Tibial nerve (tissue), 4 donors: ENCODE measurements at places on chromosomes 12 and 14. TPM values are rescaled to one million over a fixed set of nuclear protein-coding genes. Genes with fewer than 3 reads are reported as not detected.

DNA sequence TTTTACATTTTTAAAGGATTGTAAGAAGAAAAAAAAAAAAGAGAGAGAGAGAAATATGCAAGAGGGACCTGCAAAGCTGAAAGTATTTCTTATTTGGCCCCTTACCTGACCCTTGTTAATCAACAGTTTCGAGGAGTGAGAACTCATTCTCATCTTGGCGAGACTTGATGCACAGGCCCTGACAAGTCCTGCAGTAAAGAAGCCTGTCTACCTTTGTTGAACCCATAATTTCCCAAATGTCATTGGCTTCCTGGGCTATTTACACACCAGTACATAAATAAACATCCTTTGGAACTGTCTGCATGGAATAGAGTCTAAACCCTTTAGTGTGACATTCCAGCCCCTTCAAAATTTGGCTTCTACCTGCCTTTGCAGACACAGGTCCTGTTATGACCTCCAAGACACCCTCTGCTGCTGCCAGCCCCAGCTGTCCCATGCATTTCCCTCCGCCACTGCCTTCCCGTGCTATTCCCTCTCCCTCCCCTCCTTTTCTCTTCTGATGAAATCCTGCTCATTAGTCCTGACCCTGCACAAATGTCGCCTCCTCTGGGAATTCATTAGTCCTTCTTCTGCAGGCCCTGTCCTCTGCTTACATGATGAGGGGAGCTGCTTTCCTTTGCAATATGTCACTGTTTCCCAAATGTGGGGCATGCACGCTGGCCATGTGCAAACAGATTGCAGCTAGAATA lies 35.1 kb downstream of the MYL2 start:
- H3K27me3 ChIP-seq: no peaks in the 10 kb centered on the region
- no peaks in the 10 kb centered on the region for H3K4me1 ChIP-seq
- H3K36me3 ChIP-seq: no peaks in the 10 kb centered on the region
- no peak overlapping the region for H3K4me3 ChIP-seq
- no peak overlapping the region for H3K27ac ChIP-seq
- DNase-seq: no peak

The PROX2 gene
- total RNA-seq: not detected

The RAB5B gene
- total RNA-seq: 88.7 TPM

The HSPA2 gene
- total RNA-seq: 102 TPM

DNA sequence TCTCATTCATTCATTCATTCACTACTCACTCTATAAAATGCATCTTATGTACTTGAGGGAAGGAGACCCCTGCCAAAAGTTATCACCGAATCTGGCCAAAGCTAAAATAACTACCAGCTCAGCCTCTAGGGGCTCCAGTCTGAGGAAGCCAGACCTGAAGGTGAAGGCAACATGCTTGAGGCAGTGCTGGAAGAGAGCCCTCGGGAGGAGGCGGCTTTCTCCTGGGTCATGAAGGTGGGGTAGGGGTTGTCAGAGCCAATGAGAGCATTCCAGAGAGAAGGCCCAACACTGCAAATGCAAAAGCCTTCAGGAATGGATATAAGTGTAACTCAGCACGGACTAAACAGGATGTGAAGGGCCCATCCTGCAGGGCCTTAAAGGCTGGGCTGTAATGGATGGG lies 62.4 kb downstream of the GSC start:
- H3K27ac ChIP-seq: no peak overlapping the region
- H3K36me3 ChIP-seq: no peaks in the 10 kb centered on the region
- H3K27me3 ChIP-seq: peaks cover 24% of the 10 kb centered on the region
- no peak for DNase-seq
- H3K4me3 ChIP-seq: no peak overlapping the region

The CLEC4D gene
- total RNA-seq: 0.87 TPM

DNA sequence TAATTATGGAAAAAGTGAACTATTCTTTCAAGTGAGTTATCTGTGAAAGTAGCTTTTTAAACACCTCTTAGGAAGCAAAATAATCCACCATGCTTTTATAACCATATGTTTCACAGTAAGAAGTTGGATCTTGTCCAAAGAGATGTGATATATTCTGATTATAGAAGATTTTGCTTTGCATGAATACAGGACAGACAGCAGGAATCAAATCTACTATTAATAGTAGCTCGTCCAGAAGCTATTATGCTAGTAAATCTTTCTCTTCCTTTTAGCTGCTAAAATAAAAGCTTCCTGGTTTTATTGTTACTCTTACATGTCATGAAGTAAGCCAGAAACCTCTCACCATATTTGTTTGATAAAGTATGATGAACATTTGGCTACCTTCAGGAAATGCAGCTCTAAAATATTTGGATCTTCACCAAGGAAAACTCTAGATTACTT lies 257.0 kb downstream of the IPO8 start:
- H3K27ac ChIP-seq: no peak overlapping the region
- DNase-seq: no peak
- H3K36me3 ChIP-seq: no peaks in the 10 kb centered on the region
- H3K4me1 ChIP-seq: no peaks in the 10 kb centered on the region
- no peak overlapping the region for H3K4me3 ChIP-seq

The DUSP6 gene
- total RNA-seq: 77.8 TPM

GRCh38 chr14:101054671-101055070 lies 151.1 kb upstream of the RTL1 start:
- H3K36me3 ChIP-seq: no peaks in the 10 kb centered on the region
- H3K4me3 ChIP-seq: no peak overlapping the region
- DNase-seq: no peak
- no peaks in the 10 kb centered on the region for H3K4me1 ChIP-seq
- H3K27ac ChIP-seq: no peak overlapping the region

DNA sequence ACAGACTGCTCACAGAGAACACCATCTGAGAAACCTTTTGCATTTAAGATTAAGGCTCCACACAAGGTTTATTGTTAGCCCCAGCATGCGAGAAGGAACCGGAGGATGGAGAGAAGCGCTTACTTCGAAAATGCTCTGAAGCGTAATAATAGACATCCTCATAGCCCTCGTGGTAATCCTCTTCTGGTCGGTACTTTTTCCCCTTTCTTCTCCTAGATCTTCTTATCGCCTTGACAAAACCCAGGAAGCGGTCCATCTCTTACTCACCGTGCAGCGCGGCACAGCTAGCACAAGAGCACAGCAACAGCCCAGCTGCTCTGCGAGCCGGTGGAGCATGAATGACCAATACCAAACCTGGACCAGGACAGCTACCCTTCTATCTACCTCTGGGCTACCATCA lies 125.1 kb upstream of the GRIP1 start:
- H3K27ac ChIP-seq: no peak overlapping the region
- no peak overlapping the region for H3K4me3 ChIP-seq
- no peaks in the 10 kb centered on the region for H3K36me3 ChIP-seq
- H3K27me3 ChIP-seq: no peaks in the 10 kb centered on the region

The ITPR2 gene
- 32.6 TPM for total RNA-seq

- peaks cover 34% of the 10 kb centered on the region for H3K4me1 ChIP-seq
- no peaks in the 10 kb centered on the region for H3K27me3 ChIP-seq
- H3K27ac ChIP-seq: no peak overlapping the region
- H3K4me3 ChIP-seq: no peak overlapping the region
- H3K36me3 ChIP-seq: no peaks in the 10 kb centered on the region
These were observed 592 bp upstream of the KCNK10 start for GRCh38 chr14:88323523-88324199.

The ANG gene
- 41.9 TPM for total RNA-seq

GRCh38 chr12:101929365-101930041 lies 52.1 kb downstream of the DRAM1 start:
- no peaks in the 10 kb centered on the region for H3K36me3 ChIP-seq
- no peaks in the 10 kb centered on the region for H3K4me1 ChIP-seq
- H3K27me3 ChIP-seq: no peaks in the 10 kb centered on the region
- H3K4me3 ChIP-seq: no peak overlapping the region
- no peak overlapping the region for H3K27ac ChIP-seq
- DNase-seq: no peak
